CD4-positive, CD25-positive, alpha-beta regulatory T cell (primary cell): ENCODE measurements at places on chromosomes 1 and 21. TPM values are rescaled to one million over a fixed set of nuclear protein-coding genes. Genes with fewer than 3 reads are reported as not detected.

DNA sequence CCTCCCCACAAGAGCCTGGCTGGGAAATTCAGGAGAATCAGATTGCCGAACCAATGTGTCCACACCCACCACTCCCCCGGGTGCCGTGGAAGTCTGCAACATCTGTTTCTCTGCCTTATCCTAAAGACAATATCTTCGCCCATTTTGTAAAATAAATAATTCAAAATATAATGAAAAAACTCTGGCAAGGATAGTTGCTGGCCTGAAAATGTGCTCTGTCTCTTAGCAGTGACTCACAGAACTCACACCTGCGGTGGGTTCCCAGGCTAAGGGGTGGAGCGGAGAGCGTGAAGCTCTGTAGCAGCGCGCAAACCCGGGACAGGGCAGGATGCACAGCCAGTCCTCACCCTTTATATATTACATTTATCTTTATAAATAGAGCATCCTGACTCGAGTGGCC, 99.9 kb downstream of the COLGALT2 start:
- H3K27me3 ChIP-seq: peaks cover 1% of the 10 kb centered on the region
- H3K4me3 ChIP-seq: no peak overlapping the region
- no peak for DNase-seq

FCRL2 gene
- 0.17 TPM for total RNA-seq

LORICRIN gene
- total RNA-seq: not detected

S100A7 gene
- total RNA-seq: not detected

AADACL3 gene
- total RNA-seq: not detected

GBP5 gene
- total RNA-seq: 425 TPM

GRCh38 chr1:61337981-61338848, 255.9 kb downstream of the NFIA start:
- no peaks in the 10 kb centered on the region for H3K4me1 ChIP-seq
- no peak overlapping the region for H3K4me3 ChIP-seq
- no peak for DNase-seq
- peaks cover 6% of the 10 kb centered on the region for H3K27me3 ChIP-seq
- H3K36me3 ChIP-seq: no peaks in the 10 kb centered on the region
- H3K27ac ChIP-seq: no peak overlapping the region

DNA sequence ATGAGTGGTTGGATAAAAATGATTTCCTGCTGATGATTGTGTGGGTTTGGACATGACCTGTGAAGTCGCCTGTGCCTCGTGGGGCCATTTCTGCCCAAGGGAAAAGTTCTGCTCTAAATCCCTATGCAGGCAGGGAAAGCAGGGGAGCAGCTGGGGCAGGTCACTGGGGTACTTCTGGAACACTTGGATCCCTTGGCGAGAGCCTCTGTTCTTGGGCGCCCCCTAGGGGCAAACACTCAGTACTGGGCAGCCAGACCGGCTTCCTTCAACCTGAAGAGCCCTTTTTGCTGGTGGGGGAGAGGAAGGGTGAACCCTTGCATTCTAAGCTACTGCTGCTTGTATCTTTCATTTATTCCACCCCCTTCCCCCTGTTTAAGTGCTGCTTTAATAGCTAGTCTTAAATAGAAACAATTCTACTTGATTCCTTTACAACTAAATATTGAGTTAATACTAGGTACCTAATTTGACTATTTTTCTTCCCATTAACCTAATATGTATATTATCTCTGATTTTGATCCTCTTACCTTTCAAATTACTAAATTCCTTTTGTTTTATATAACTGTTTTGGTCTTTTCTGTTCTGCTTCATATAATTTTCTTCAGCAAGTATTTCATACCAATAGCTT, 5.1 kb upstream of the CLEC20A start:
- H3K4me1 ChIP-seq: no peaks in the 10 kb centered on the region
- DNase-seq: no peak
- no peaks in the 10 kb centered on the region for H3K27me3 ChIP-seq
- H3K4me3 ChIP-seq: no peak overlapping the region
- H3K36me3 ChIP-seq: no peaks in the 10 kb centered on the region

DNA sequence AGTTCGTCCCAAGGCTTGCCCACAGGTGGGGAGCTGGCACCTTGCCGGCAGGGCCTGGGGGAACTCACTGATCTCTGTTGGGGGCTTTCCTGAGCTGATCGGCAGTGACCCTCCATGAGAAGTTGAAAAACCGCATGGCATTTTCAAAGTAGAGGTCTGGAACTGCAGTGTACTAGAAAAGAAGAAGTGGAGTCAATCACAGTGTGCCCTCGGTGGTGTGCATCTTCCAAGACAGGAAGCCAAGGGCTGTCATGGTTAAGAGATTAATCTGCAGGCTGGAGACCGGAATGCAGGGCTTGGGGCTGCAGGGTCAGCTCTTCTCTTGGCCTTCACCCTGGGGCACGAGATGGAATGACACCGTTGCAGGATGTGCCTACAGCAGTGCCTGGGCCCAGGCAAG, 56.8 kb downstream of the ECE1 start:
- no peaks in the 10 kb centered on the region for H3K4me1 ChIP-seq
- no peaks in the 10 kb centered on the region for H3K27me3 ChIP-seq
- no peak overlapping the region for H3K4me3 ChIP-seq
- DNase-seq: no peak
- H3K27ac ChIP-seq: no peak overlapping the region

LENEP gene
- not detected for total RNA-seq

DNA sequence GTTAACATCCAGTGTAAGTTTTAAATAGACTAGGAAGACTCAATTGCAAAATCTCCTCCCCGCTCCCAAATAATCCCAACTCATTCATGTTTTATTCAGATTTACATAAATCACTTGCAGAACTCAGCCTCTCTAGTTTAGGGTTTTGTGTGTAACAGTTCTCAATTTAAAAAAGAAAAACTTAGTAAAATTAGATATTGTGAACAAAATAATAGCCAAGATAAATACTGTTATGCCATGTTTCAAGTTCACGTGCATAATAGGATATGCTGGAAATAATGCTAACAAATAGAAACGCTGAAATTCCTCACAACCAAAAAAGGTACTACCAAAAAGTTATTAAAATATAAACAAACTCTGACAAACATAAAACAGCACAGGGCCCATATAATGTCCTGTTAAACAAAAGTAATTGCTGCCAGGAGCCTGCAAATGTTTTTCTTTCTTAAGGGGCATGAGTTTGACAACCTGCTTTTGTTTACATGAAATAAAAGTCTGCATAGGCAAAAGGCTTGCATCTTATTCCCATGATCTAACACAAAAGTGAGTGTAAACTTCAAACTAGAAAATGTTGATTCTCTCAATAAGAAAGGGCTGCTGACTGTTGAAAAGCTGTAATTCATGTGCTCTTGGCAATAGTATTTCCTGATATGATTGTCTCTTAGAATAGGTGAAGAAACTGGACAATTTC, 2.9 kb downstream of the SERTAD4 start:
- no peak overlapping the region for H3K4me3 ChIP-seq
- H3K27ac ChIP-seq: no peak overlapping the region
- DNase-seq: no peak
- peaks cover 47% of the 10 kb centered on the region for H3K27me3 ChIP-seq
- peaks cover 14% of the 10 kb centered on the region for H3K4me1 ChIP-seq

GRCh38 chr1:244965185-244966030, 101.1 kb upstream of the HNRNPU start:
- DNase-seq: no peak
- no peak overlapping the region for H3K4me3 ChIP-seq
- no peaks in the 10 kb centered on the region for H3K27me3 ChIP-seq

GRCh38 chr1:43537423-43538142, 6.9 kb downstream of the PTPRF start:
- H3K4me3 ChIP-seq: no peak overlapping the region
- no peaks in the 10 kb centered on the region for H3K4me1 ChIP-seq
- H3K36me3 ChIP-seq: no peaks in the 10 kb centered on the region
- peaks cover 1% of the 10 kb centered on the region for H3K27me3 ChIP-seq

GRCh38 chr1:151146072-151146411, 389 bp downstream of the SEMA6C start:
- DNase-seq: peak; percentile 22
- peaks cover 23% of the 10 kb centered on the region for H3K4me1 ChIP-seq
- H3K36me3 ChIP-seq: no peaks in the 10 kb centered on the region
- no peak overlapping the region for H3K27ac ChIP-seq
- H3K4me3 ChIP-seq: peak overlapping the region; percentile 62

GRCh38 chr1:4176841-4177240, 276.8 kb upstream of the C1orf174 start:
- no peaks in the 10 kb centered on the region for H3K27me3 ChIP-seq
- DNase-seq: no peak
- no peaks in the 10 kb centered on the region for H3K36me3 ChIP-seq
- H3K27ac ChIP-seq: no peak overlapping the region
- no peaks in the 10 kb centered on the region for H3K4me1 ChIP-seq

DNA sequence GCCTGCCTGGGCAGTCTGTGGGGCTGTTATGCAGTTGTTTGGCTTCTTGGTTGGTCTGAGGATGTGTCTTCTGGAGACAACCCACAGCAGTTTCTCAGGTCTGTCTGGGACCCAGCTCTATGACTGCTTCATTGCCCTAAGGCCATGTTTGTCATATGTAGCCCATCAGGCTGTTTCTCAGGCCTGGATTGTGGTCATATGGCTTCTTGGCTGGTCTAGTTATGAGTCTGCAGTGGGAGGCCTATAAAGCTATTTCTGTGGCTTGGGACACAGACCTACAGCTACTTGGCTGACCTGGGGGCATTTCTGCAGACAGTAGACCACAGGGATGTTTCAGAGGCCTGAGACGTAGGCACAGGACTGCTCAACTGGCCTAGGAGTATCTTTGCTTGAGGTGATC, 41.5 kb downstream of the CHIA start:
- no peaks in the 10 kb centered on the region for H3K4me1 ChIP-seq
- no peak for DNase-seq
- H3K27me3 ChIP-seq: no peaks in the 10 kb centered on the region
- H3K27ac ChIP-seq: no peak overlapping the region

NID1 gene
- total RNA-seq: 0.10 TPM

DNA sequence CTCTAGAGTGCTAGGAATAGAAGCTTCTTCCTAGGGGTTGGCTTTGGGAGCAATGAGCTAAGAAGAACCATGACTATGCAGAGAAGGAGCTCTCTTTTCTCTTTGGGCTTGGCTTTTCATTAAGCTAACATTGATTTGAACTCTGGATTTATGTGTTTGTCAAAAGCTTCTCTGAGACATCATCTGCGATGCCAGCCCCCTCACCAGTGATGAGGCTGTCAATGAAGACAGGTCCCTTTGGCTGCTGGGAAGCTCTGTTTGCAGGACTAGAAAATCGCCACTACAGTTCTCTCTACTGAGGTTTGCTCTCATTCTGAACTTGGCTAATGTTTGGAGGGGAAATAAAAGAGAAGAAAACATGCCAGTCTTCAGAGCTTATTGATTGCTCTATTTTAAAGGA, 185.0 kb downstream of the PCP4 start:
- no peak overlapping the region for H3K4me3 ChIP-seq
- H3K36me3 ChIP-seq: no peaks in the 10 kb centered on the region
- no peak for DNase-seq
- no peaks in the 10 kb centered on the region for H3K4me1 ChIP-seq
- H3K27ac ChIP-seq: no peak overlapping the region

DNA sequence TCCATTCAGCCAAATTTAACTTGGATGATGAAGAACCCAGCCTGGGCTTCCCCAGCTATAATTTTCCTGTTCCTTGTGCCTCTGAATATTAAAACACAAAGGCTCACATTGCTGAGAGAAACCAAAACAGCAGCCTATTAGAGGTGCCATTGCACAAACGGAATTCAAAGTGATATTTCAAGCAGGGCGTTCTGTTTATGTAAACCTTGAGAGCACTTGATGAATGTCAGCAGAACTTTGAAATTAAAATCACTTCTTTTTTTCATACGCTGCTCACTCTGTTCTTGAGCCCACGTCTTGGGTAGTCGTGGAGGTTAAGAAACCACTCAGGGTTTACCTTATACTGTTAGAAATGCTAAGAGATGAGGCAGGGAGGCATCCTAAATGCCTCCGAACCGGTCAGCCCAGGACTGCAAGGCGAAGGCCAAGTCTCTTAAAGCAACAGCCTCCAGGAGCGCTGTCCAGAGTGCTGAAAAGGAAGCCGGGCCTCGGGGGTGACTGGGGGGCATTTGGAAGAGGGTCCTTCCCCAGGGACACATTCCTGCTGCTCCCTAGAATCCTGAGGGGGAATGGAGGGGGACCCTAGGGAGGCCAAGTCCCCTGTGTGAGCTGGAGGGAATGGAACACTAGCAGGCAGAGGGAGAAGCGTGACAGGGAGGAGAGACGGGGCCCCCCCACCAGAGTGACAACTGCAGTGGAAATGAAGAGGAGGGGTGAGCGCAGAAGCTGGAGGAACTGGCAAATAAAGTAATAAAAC, 154.8 kb upstream of the VAMP3 start:
- peak; percentile 11 for DNase-seq
- H3K36me3 ChIP-seq: no peaks in the 10 kb centered on the region
- H3K4me1 ChIP-seq: no peaks in the 10 kb centered on the region
- H3K27me3 ChIP-seq: no peaks in the 10 kb centered on the region
- no peak overlapping the region for H3K27ac ChIP-seq

C1QB gene
- not detected for total RNA-seq

GRCh38 chr1:222761083-222761482, 24.1 kb downstream of the FAM177B start:
- H3K27me3 ChIP-seq: peaks cover 7% of the 10 kb centered on the region
- H3K36me3 ChIP-seq: no peaks in the 10 kb centered on the region
- no peak for DNase-seq
- no peak overlapping the region for H3K4me3 ChIP-seq
- H3K27ac ChIP-seq: no peak overlapping the region

CR1L gene
- total RNA-seq: not detected

PRR9 gene
- total RNA-seq: not detected

DNA sequence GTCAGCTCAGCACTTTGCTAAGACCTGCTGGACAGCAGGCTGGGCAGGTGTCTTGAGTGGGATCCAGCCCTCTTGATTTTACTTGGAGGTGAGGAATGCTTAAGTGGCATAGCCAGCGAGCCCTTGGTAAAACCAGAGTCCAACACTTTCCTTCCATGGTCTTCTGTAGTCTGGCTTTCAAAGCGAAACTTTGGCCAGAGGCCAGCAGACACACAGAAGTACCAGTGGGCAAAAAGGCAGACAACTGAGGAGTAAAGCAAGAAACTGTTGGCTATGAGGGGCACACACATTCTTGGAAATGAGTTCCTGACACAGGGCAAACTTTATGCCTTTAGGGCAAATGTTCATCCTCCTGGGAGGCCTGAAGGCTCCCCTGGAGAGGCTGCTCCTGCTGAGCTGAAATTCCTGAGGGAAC, 281.0 kb upstream of the POU3F1 start:
- no peak for DNase-seq
- H3K27me3 ChIP-seq: peaks cover 6% of the 10 kb centered on the region
- no peak overlapping the region for H3K27ac ChIP-seq
- H3K36me3 ChIP-seq: no peaks in the 10 kb centered on the region

ZSWIM5 gene
- 0.10 TPM for total RNA-seq

DNA sequence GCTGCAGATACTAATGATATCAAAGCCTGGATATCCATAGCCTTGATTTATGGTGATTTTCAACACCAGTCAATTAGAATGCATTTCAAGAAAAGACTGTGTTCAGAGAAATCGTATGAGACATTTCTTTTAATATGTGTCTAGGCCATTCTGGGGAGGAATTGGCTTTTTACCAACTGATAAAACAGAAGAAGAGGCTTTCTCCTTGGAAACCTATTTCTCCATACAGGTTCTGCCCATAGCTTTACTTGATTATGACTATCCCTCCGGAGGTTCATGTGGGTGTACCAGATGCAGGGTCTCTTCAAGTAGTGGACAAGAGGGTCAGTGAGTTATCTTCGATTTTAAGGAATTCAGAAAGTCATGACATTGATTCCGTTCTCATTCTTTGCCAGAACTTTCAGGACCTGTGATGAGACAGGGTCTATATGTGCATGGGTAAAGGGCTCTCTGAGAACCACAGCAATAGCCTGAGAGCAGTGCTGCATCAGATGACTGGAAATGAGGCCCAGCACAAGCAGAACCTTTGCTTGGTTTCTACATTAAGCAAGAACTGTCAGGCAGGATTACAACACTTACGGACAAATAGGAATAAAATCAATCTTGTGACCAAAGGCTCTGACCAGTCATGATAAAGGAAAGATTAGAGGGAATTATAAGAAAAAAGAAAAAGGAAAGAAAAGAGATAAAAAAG, 263.7 kb upstream of the SGIP1 start:
- no peak for DNase-seq
- H3K27me3 ChIP-seq: no peaks in the 10 kb centered on the region
- H3K27ac ChIP-seq: no peak overlapping the region
